Activated T-cell treated with anti-CD3 and anti-CD28 coated beads for 4 hours (primary cell): ENCODE measurements at places on chromosomes 3 and 15.

DNA sequence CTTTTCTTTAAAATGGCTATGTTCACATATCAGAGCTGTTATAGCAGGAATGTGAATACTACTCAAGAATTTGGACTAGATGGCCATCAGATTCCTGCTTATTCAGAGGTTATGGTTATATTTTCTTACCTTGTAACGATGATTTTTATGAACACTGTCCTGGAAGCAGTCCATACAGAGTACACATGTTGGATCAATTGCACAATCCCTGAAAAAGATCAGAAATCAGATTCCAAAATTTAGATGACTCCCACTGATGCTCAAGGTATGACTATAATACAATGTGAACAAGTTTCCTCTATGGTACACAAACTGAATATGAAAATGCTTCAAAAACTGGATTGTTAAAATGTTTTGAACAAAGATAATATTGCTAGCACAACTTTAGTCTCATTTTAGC, 23.3 kb downstream of the UBR1 start:
- no peak for DNase-seq

DNA sequence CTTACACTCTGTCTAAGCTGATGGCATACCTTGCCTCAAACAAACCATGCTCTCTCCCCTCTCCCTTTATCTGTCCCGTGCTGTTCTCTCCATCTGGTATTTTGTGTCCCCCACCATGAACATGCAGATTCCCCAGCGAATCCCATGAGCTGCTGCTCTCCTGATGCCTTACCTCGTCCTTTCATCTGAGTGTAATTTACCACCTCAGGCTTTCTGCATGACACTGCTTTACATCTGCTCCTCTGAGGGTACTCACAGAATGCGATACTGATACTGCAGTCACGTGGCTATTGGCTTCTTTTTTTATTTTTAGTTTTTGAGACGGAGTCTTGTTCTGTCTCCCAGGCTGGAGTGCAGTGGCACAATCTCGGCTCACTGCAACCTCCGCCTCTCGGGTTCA, 341.7 kb downstream of the PTPRG start:
- DNase-seq: no peak

GRCh38 chr15:99211926-99212325, 37.5 kb downstream of the TTC23 start:
- DNase-seq: no peak

DNA sequence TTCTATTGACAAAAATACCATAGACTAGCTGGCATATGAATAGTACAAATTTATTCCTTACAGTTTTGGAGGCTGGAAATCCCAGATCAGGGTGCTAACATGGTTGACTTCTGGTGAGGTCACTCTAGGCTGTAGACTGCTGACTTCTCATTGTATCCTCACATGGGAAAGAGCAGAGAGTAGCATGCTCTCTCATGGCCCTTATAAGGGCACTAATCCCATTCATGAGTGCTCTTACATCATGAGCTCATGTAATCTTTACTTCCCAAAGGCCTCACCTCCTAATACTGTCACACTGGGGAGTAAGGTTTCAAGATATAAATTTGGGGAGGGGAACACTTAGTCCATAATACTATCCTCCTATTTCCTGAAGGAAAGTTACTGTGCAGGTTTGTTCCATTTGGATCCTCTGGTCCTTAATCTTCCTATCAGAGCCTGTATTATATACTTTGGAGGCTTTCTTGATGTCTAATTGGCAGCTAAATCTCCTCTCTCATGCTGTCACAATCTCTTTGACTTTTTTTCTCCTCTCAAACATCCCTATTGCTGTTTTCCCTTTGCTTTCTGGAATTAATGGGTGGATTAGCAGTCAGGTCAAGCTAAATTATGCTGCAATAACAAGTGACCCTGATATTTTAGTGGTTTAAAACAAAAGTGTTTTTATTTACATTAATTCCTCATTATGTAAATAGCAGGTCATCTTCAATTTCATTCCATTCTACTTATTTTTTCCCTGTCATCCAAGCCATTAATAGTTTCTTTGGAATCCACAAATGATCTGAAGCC, 23.1 kb upstream of the LEKR1 start:
- no peak for DNase-seq

- no peak for DNase-seq
Measured at GRCh38 chr3:42647821-42648459, 5.6 kb upstream of the ZBTB47 start.

DNA sequence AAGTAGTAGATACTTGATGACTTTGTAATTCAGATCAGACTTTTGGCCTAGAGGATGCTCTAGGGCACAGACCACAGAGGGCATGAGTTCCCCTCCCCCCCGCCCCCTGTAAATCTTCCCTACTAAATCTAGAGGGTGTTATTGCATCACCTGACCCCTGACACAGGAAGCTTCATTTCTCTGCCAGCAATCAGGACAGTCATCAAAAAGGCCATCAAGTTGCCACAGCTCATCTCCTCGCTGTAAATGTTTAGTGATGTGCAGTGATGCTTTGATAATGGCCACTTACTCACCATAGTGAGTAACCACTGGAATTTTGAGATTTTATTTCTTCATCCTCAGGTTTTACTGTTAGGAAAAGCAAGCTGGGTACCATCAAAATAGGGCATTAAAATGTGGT, 289.2 kb upstream of the CHRM5 start:
- DNase-seq: no peak

- DNase-seq: no peak
Measured at GRCh38 chr3:65829228-65829627, 209.5 kb downstream of the MAGI1 start.

GRCh38 chr3:64161481-64161952, 63.7 kb downstream of the PRICKLE2 start:
- no peak for DNase-seq

DNA sequence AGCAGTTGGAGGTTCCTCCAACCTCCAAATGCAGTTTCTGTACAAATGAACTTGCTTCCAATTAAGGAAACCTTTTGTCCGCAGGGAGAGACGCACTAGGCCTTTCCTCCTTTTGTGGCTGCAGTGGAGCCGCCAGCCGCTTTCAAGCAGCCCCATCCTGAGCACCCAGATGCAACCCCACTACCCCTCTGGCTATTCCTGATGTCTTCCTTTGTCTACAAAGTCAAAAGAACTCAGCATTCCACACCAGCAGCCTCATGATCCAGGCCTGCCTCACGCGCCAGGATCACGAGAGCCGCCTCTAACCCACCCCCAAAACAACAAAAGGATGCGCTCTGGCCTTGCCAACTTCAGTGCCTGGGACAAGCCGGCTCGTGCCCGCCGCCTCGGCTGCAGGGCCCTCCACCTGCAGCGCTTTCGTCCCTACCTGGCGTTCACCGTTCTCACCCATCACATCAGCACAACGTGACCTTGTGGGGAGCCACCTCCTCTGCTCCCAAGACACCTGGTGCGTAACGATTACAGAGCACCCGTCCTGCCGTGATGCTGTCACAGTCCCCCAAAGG, 48.2 kb upstream of the MUC4 start:
- DNase-seq: no peak

DNA sequence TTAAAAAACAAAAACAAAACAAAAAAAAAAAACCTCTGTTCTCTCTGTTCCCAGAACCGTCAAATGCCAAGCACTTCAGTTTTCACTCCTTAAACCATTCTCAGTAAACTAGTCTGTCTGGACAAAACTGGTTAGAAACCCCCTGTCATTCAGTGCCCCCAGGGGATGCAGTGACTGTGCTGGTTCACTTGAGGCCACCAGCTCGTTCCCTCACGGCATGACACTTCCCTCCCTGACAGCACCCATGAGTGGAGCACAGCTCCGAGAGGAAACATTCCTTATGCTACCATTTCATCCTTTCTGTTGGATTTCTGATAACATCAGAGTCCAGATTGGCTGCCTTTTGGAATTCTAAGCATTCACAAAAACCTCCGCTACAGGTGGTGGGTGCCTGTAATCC, 244.0 kb upstream of the TPM1 start:
- DNase-seq: no peak

- DNase-seq: no peak
Measured at GRCh38 chr15:48414015-48414414, 82.8 kb downstream of the DUT start.

GRCh38 chr3:52087731-52088130, 31.4 kb upstream of the DUSP7 start:
- no peak for DNase-seq

DNA sequence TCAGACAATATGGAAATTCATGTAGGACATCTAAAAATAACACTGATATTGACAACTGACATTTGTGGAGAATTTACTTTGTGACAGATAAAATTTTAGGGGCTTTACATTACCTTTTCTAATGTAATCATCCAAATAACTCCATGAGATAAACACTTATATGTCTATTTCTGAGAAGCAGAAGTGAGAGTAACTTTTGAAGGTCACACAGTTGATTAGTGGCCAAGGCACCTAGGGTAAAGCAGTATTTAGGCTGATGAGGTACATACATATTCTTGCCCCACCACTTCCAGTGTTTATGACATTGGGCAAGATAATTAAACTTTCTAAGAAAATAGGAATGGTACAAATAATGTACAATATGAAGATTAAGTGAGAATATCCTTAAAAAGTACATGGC, 248.4 kb downstream of the CPNE4 start:
- DNase-seq: no peak

DNA sequence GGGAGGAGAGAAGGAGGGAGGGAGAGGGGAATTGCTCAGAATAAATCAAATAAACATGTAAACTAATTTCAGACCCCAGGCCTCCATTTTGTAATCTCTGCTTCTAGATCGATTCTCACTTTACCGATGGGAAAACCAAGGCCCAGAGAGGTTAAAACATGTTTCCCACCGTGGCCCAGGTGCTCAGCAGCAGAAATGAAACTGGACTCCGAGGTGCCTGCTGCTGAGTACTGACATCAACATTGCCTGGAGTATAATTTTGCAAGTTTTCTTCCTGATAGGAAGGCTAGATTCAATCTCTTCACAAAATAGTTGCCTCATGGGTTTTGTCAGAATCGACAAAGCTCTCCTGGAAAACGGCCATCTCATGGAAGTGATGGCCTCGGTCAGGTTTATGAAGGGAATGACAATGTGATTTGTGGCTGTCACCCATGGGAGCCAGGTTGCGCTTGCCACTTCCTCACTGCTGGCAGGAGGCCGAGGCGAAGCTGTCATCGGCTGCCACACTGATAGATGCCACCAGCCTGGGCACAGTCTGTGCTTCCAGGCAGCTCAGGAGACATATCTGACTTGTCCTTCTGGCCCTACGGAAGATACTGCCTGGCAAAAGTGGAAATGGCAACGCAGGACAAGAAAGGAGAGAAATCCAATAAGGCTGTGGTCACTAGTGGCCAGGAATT, 133.1 kb upstream of the LRRN1 start:
- DNase-seq: no peak

DNA sequence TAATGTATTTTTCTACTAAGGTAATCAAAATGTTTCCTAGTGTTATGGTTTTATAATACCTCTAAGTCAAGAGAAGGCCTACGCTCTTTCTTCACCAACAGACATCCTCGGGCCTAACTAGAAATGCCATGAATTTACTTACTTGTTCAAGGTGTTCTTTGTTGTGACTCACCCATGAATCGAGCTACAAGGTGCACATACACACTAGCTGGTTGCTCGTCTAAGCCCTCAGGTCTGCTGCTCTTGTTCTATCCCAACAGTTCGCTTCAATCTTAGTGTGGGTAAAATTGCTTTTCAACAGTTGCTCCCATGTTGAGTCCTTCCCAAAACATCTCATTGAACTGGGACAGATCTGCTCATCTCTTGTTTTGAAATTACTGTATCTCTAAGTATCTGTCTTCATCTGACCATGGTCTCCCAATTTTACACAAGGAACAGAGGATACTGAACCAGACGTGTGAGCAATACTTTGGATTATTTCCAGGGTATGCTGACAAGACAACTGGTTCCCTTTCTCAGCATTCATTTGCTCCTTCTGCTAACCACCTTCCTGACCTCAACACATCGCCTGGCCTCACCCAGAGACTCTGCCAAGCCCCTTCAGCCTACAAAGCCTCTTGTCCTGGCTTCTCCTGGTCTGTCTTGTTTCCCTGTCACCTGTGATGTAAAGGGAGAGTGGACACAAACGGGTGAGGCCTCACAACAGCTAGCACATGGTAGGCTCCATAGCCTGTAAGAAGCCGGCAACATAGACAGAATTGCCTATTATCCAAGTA, 84.2 kb downstream of the NEDD4 start:
- no peak for DNase-seq
